ENCODE measurements at places on chromosomes 6 and 20.

GRCh38 chr6:138682704-138683527 lies 90.7 kb upstream of the CCDC28A start:
- no peak for DNase-seq

DNA sequence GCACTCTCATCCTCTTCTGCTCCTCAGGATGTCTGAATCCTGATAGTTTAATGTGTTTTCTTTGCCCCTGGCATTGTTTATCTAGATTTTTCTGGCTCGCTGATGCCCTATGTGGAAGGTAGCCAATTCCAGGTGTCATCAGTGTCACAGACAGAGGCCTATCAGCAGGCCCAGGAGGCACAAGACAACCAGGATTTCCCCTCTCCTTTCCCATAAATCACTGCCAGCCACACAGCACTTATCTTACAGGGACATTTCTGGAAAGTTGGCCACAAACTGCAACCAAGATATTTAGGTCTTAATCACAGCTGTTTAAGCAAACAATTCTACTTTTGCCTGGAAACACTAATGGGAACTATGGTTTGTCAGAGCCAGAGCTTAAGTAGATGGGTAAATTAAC lies 28.1 kb downstream of the ADGRF5 start:
- no peak for DNase-seq

DNA sequence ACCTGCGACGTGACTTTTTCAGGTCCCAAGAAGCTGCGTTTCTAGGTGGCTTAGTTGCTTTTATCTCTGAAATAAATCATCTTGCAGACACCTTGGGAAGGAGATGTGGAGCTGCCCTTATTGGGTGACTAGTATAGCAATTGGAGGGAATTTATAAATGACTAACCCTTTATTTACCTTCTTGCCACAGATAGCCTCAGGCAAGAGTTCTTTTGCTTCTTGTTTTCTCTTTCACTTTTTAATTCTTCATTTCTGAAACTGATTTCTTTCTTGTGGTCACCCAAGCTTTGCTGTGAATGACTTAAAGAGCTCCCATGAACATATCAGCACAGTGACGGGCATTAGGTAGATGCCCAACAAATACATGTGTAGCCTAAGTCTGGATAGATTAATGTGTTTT lies 3.0 kb downstream of the ADGRF4 start:
- DNase-seq = no peak

GRCh38 chr6:163085861-163086623 lies 328.5 kb upstream of the QKI start:
- DNase-seq = no peak

DNA sequence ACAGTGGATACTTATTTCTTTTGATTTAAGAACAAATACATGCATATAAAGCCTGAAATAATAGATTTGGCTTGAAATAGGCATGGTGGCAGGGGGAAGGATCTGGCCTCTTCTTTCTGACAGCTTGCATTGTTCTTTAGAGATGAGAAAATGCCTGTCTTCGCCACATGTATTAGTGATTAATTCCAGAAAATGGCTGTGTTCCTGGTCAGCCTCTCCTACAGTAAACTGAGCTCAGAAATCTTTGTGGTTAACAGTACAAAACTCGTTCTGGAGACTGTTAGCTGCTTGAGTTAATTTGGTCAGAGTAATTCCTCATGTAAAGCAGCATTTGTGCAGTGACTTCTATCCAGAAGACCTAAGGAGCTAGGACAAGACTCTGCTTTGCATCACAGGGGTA lies 151.5 kb downstream of the EYA4 start:
- DNase-seq = no peak

GRCh38 chr20:50335105-50335504 lies 144.5 kb downstream of the CEBPB start:
- DNase-seq = no peak

- no peak for DNase-seq
Measured at GRCh38 chr6:149403534-149403933, 3.5 kb downstream of the SUMO4 start.

DNA sequence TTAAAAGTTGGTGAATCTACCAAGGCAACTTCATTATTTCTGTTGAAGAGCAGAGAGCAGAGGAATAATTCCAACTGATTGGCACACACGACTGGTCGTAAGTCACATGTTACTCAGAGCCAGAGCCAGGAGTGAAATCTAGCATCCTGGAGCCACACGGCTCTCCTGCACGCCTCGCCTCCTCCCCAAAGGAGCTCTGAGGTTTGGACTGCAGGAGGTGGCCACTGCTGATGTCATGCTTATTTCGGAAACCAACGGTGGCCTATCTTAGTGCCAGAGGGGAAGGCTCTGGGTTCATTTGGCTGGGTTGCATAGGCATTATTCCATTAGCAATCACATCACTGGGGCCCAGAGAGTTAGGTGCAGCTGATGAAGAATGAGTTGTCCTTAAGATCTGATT lies 123.5 kb upstream of the RALGAPA2 start:
- no peak for DNase-seq

GRCh38 chr6:10403385-10404106 lies 11.3 kb downstream of the TFAP2A start:
- DNase-seq = no peak

DNA sequence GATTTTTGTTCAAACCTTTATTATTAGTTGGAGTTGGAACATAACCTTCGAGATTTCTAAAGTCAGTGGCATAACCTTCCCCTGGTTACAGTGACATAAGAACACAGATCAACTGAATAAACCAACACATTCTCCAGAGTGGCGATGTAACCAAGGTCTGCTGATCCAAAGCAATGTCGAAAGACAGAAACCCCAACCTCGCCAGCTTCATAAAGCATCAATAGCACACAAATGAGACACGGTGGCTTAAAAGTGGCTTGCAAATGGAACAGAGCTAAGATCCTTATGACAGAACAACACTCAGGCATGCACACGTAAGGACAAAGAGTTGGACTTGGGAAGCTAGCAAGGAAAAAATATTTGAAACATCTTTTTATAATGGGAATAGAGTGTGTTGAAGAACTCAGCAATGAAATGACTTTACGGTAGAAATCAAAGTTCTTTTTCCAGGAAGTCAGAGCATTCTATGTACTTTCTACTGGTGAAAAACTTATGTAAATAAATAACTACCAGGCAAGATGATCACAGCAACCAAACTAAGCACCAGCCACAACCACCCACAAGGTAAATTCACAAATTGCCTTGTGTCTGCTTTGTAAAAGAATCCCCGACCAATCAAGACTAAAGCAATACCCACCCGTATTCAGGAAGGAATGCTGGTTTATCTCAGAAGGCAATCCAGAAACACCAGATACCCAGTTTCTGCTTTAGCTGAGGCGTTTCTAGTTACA lies 61.0 kb upstream of the NHSL1 start:
- no peak for DNase-seq

- DNase-seq = no peak
Measured at GRCh38 chr6:22442826-22443225, 126.5 kb upstream of the HDGFL1 start.

- no peak for DNase-seq
Measured at GRCh38 chr6:146912730-146913685, 291.2 kb upstream of the STXBP5 start.

- DNase-seq = no peak
Measured at GRCh38 chr6:30006170-30007131, 54.6 kb upstream of the POLR1H start.

DNA sequence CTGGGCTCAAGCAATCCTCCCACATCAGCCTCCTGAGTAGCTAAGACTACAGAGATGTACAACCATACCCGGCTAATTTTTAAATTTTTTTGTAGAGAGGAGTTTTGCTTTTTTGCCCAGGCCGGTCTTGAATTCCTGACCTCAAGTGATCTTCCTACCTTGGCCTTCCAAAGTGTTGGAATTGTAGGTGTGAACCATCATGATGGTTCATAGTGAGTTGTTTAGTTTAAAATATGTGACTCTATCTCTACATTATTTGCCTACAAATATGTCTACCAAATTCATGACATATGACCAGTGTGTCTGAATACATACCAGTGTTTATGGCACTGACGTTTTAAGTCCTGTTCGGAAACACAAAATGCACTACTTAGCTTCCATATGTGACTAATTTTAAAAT lies 154.9 kb downstream of the GMPR start:
- DNase-seq = no peak

- no peak for DNase-seq
Measured at GRCh38 chr6:86936834-86937218, 502 bp upstream of the HTR1E start.
